ENCODE measurements at places on chromosomes 1 and 21.

DNA sequence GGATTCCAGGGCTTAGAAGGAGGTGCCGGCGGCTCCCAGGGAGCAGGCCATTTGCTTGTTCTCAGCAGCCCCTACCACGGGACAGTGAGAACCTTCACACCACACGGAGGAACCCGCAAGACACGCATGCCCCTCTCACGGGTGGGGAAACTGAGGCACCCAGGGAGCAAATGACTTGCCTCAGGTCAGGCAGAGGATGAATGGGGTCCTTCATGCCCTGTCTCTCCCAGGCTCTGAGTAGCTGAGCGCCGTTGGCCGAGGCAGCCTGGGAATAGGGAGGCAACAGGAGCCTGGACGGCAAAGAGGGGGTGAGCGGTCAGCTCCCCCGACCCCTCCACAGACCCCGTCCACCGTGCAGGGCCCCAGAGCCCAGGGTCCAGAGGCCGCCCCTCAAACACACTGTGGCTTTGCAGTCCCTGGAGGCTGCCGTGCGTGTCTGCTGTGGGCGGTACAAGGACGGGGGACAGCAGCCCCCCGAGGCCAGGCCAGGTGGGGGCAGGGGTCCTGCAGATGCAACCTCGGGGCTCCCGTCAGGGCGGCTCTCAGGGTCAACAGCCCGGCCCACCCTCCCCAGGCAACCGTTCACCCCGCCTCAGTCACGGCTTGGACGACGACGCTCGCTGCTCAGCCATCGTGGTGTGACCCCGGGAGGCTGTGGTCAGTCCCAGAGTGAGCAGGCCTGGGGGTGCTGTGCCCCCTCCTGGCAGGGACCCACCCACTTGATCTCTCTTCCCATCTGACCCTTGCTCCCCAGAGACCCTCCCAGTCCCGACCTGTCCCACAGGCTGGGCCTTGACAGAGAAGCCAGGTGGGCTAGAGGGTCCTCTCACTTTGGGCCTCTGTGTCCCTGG is 15.8 kb upstream of the COL6A2 start:
- no peak for DNase-seq

DNA sequence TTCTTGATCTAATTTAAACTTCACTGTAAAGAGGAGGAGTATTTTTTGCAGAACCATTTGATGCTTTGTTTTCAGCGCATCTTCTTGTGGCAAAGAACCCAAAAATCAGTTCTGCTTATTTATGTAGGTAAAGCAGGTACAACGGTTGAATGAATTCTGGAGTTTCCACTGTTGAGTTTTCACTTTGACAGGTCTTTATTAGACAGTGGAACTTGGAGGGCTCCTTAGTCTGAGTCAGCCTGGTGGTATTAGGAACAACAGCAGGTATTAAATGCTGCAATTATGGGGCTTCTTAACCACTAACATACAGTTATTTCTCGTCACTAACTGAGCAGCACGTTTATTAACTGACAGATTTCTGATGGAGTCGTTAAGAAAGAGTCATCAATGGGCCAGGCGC is 1.2 kb downstream of the LRIG2 start:
- no peak for DNase-seq

DNA sequence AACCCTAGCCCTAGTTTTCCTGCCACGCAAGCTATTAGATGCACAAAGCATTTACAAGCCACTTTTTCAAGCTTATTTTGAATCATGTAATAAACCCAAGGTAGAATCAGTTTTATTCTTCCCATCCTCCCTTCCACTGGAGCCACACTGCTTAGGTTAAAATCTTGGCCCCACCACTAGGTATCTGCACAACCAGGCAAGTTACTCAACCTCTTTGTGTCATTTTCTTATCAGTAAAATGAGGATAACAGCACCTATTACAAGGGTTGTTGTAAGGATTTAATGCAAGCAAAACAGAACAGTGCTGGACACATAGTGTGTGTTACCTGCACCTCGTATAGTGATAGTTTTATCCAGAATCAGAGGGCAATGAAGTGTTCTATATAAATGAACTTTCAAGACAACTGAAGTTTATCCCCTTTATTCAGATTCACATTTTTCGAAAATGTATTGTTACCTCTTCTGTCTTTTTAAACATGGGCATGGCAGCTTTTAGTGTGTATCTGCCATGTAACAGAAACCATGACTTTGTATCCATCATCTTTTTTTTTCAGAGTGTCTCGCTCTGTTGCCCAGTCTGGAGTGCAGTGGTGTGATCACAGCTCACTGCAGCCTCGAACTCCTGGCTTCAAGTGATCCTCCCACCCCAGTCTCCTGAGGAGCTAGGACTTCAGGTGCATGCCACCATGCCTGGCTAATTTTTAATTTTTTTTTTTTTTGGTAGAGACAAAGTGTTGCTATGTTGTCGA is 17.2 kb upstream of the TTC39A start:
- no peak for DNase-seq

- no peak for DNase-seq
These were observed 1.9 kb downstream of the MANEAL start for GRCh38 chr1:37795340-37796125.

DNA sequence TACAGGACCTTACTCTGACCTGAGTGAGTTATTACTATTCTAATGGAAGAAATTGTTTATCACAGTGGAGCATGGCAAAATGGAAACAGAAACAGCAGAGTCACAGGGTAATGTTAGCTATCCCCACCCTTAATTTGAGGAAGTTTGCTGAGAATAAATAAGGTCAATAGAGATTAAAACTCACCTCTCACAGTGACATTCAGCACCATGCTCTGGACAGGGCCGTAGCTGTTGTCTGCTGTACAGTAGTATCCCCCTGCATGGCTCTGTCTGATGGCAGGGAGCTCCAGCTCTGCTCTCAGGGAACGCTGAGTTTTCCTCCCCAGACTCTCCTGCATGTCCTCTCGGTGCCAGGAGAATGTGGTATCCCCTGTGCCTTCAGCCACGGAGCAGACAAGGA is 11.9 kb downstream of the FCRL4 start:
- no peak for DNase-seq

GRCh38 chr1:109763646-109764415 is at the start of gene EPS8L3:
EPS8L3 (minus strand) TSS chr1:109763923; CDS start chr1:109761749, 2,174 bp downstream.
- DNase-seq: no peak

DNA sequence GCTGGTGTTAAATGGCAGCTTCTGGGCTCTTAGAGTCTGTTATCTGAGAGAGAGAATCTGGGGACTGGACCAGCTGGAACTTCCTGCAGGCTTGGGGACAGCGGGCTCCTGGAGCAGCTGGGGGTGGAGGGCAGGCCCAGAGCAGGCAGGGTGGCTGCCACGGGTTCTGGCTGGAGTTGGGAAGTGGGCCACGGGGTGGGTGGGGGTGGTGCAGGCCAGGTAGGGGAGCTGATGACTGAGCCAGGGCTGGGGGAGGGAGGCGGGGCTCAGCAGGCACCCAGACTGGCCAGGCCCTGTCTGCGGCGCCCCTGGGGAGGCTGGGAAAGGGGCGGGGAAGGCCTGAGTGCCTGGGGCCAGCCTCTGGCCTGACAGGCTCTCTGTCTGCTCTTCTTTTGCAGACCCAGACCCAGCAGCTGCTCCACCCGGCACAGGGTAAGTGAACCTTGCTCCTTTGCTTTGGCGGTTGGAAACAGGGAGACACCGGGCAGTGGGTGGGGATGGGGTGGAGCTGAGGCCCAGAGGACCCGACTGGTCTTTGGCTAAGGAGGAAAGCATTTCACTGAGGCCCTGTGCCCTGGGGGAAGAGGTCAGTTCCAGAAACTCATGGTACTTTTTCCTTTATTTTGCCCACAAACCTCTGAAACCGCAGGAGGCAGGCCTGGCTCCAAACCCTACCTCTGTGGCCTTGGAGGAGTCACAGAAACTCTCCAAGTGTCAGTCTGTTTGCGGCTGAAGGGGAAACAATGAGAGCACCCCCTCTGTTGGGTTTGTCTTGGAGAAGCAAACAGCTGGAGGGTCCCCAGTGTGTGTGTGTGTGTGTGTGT is 48.8 kb downstream of the ARHGEF10L start:
- DNase-seq: peak; percentile 29

GRCh38 chr1:205665201-205666045 is 14.9 kb downstream of the SLC45A3 start:
- peak; percentile 41 for DNase-seq

DNA sequence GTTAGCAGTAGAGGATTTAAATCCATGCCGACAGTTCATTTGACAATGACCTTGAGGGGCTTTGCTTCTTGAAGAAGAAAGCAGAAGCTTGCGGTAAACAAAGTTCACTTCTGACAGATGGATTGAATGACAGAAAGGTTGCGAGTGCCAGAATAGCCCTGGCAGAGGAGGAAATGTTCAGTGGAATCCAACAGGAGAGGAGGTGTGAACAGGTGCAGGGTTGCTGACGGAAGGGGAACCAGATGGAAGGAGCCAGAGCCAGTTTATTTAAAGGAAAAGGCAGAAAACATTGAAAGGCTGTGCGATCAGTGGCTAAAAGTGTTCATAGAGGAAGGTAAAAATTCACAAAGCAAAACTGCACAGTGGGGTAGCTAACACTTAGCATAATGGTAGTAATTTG is 141.0 kb downstream of the SDCCAG8 start:
- no peak for DNase-seq

- no peak for DNase-seq
These were observed 6.1 kb upstream of the RLF start for GRCh38 chr1:40155135-40155534.

DNA sequence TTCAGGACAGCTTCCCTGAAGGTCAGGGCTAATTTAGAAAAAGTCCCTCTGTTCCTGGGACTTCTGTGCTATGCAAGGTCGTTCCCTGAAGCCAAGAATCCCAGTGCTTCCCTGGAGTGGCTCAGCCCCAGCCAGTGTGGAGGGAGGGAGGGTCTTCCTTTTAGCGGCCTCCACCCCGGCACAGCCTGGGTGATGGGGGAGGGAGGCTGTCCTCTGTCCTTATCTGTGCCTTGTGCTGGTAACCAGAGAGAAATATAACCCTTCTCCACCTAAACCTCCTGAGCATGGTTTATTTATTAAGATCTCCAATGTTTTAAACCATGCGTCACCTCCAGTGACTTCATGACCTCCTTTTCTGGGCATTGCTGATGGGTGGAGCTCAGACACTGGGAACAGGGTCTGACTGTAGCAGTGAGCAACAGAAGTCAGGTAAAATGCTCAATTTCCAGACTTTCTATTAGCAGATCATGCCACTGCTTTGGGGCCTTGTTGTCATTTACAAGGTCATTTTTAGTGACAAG is 157.1 kb downstream of the DSCAM start:
- DNase-seq: no peak

GRCh38 chr1:24919791-24920532 is 10.1 kb downstream of the RUNX3 start:
- DNase-seq: no peak

DNA sequence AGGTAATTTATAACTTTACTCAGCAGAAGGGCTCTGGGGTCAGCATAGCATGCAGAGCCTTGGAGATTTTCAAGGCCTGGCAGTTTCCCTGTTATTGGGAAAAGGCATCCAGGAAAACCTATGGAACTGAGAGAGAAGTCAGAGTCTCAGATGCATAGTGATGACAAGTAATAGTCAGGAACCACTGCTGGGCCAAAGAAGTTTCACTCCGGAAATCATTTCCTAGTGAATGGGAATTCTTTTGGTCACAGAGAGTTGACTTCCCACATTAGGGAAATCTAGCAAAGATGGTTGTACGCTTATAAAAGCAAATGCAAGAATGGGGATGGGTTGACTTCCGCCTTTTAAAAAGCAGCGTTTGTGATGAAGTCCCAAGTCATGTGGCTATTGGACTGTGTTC is 28.4 kb upstream of the RUNX1 start:
- no peak for DNase-seq

DNA sequence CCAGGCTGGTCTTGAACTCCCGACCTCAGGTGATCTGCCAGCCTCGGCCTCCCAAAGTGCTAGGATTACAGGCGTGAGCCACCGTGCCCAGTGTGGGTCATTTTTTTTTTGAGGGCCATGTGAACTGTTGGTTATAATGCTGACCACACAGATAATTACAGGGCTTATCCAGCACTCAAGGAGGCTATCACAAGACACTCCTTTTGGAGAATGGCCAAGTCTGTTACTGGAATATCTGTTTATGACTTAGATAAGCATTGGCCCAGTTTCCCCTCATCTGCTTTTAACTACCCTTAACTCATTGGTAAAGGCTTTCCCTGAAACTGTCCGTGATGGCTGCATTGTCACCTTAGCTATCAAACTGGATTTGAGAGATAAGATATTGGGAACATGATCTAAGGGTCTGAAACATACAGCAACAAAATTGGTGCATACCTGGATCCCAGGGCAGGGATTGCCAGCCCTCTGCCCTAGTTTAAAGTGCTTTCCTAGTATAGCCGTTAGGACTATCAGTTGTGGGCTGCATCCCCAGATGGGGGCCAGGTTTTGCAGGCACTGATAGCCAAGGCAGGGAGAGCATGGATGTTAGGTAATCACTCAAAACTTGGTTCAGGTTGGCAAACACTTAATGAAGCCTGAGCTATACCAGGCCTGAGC is 15.6 kb downstream of the SZT2 start:
- DNase-seq: no peak

- DNase-seq: no peak
These were observed 7.8 kb upstream of the LRRC47 start for GRCh38 chr1:3803905-3804626.

GRCh38 chr1:6243993-6244392 is at the start of gene HES3:
HES3 (plus strand) TSS chr1:6244179; CDS start chr1:6244366, 187 bp downstream.
- DNase-seq: no peak

GRCh38 chr1:201024625-201024998 is 1.1 kb upstream of the KIF21B start:
- no peak for DNase-seq

DNA sequence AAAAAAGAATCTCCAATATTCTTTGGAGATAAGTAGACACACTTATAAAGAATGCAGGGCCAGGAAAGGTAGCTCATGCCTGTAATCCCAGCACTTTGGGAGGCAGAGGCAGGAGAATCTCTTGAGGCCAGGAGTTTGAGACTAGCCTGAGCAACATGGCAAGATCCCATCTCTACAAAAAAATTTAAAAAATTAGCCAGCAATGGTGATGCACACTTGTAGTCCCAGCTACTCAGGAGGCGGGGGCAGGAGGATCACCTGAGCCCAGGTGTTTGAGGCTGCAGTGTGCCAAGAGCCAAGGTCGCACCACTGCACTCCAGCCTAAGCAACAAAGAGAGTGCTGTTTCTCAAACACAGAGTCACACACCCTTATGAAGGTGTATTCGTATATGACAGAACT is 385.0 kb downstream of the SMYD3 start:
- no peak for DNase-seq

- DNase-seq: no peak
These were observed 19.1 kb downstream of the LRIG2 start for GRCh38 chr1:113091988-113092594.

DNA sequence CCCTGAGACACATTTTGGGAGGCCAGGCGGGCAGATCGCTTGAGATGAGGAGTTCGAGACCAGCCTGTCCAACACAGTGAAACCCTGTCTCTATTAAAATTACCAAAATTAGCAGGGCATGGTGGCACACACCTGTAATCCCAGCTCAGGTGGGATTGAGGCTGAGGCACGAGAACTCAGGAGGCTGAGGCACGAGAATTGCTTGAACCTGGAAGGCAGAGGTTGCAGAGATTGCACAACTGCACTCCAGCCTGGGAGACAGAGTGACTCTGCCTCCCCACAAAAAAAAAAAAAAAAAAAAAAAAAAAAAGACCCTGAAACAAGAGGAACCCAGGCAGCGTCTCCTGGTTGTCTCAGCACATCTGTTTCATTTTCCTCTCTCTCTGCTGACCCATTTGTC is 24.2 kb downstream of the PGM1 start:
- DNase-seq: no peak

- no peak for DNase-seq
These were observed 544.7 kb downstream of the NPHP4 start for GRCh38 chr1:5447503-5447960.

GRCh38 chr1:57447551-57447950 is 23.7 kb upstream of the DAB1 start:
- DNase-seq: no peak

Measured in NCI-H187 (cell line).